ENCODE measurements at places on chromosomes 3 and 15.

- H3K36me3 ChIP-seq = no peaks in the 10 kb centered on the region
- no peaks in the 10 kb centered on the region for H3K4me1 ChIP-seq
- H3K27ac ChIP-seq = no peak overlapping the region
- no peak overlapping the region for H3K4me3 ChIP-seq
- H3K27me3 ChIP-seq = no peaks in the 10 kb centered on the region
These were observed 82.3 kb upstream of the NPHP3 start for GRCh38 chr3:132804498-132804897.

GRCh38 chr15:73633991-73634495 is 854 bp upstream of the NPTN start:
- H3K27ac ChIP-seq = peak overlapping the region; percentile 99
- DNase-seq = no peak
- H3K27me3 ChIP-seq = no peaks in the 10 kb centered on the region
- H3K4me3 ChIP-seq = peak overlapping the region; percentile 91

- H3K4me3 ChIP-seq = no peak overlapping the region
- no peaks in the 10 kb centered on the region for H3K36me3 ChIP-seq
- H3K27ac ChIP-seq = no peak overlapping the region
- no peak for DNase-seq
These were observed 75.7 kb downstream of the EFL1 start for GRCh38 chr15:82186719-82187406.

- no peak overlapping the region for H3K4me3 ChIP-seq
- DNase-seq = no peak
- H3K27ac ChIP-seq = no peak overlapping the region
- H3K4me1 ChIP-seq = no peaks in the 10 kb centered on the region
- H3K36me3 ChIP-seq = no peaks in the 10 kb centered on the region
These were observed 43.9 kb downstream of the ERC2 start for GRCh38 chr3:56424336-56424735.

GRCh38 chr15:80878242-80878866 is 99.2 kb downstream of the CEMIP start:
- no peak for DNase-seq
- H3K27ac ChIP-seq = no peak overlapping the region
- no peaks in the 10 kb centered on the region for H3K36me3 ChIP-seq
- peaks cover 9% of the 10 kb centered on the region for H3K4me1 ChIP-seq
- H3K4me3 ChIP-seq = no peak overlapping the region

DNA sequence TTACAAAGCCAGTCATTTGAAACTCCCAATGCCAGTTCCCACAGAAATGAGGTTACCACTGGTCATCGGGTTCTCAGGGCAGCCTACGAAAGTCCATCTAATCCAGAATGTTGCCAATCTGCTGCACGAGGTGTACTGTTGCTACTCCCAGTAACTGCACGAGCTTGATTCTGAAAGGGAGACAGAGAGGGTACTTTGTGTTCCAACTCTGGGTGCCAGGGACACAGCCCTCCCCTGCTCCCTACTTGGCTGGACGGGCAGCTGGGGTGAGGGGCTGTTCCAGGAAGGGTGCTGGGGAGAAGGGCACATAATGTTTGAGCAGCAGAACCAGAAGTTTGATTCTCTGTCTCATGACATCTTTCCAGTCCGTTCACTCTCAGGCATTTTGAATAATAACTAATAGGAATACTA is 27.1 kb upstream of the OSBPL11 start:
- peak; percentile 94 for DNase-seq
- H3K4me3 ChIP-seq = no peak overlapping the region
- H3K36me3 ChIP-seq = no peaks in the 10 kb centered on the region
- H3K4me1 ChIP-seq = peaks cover 13% of the 10 kb centered on the region
- no peaks in the 10 kb centered on the region for H3K27me3 ChIP-seq
